ENCODE measurements at places on chromosomes 1 and 21. TPM values are rescaled to one million over a fixed set of nuclear protein-coding genes. Genes with fewer than 3 reads are reported as not detected.
A peak's percentile ranks its signal among the peaks of the same experiment; 100 is the strongest.

CCDC27 gene
- not detected for total RNA-seq

PCSK9 gene
- not detected for total RNA-seq

TMEM52 gene
- total RNA-seq, result not detected

TNFRSF9 gene
- 0.57 TPM for total RNA-seq

C1orf87 gene
- total RNA-seq, result not detected

CYP4X1 gene
- not detected for total RNA-seq

IL19 gene
- total RNA-seq, result not detected

RAP1GAP gene
- total RNA-seq, result 0.17 TPM

- H3K4me1 ChIP-seq, result peaks cover 56% of the 10 kb centered on the region
- H3K4me3 ChIP-seq, result no peak overlapping the region
- peaks cover 15% of the 10 kb centered on the region for H3K27me3 ChIP-seq
- H3K27ac ChIP-seq, result peak overlapping the region; percentile 1
Measured at GRCh38 chr1:156119503-156120209, 5.1 kb downstream of the LMNA start.

GRCh38 chr1:3522564-3523265 is 68.2 kb downstream of the ARHGEF16 start:
- no peak for DNase-seq
- H3K4me3 ChIP-seq, result no peak overlapping the region
- no peaks in the 10 kb centered on the region for H3K36me3 ChIP-seq
- H3K4me1 ChIP-seq, result peaks cover 3% of the 10 kb centered on the region
- H3K27ac ChIP-seq, result no peak overlapping the region
- H3K27me3 ChIP-seq, result no peaks in the 10 kb centered on the region

- no peak for DNase-seq
- peaks cover 9% of the 10 kb centered on the region for H3K4me1 ChIP-seq
- no peak overlapping the region for H3K27ac ChIP-seq
- H3K27me3 ChIP-seq, result no peaks in the 10 kb centered on the region
- H3K36me3 ChIP-seq, result no peaks in the 10 kb centered on the region
Measured at GRCh38 chr1:169928438-169929209, 34.9 kb upstream of the SCYL3 start.

GRCh38 chr1:36924282-36924811 is 110.0 kb downstream of the GRIK3 start:
- no peaks in the 10 kb centered on the region for H3K4me1 ChIP-seq
- H3K27ac ChIP-seq, result no peak overlapping the region
- H3K36me3 ChIP-seq, result no peaks in the 10 kb centered on the region
- peak; percentile 72 for DNase-seq
- H3K27me3 ChIP-seq, result no peaks in the 10 kb centered on the region

GRCh38 chr1:208089761-208090370 is 154.3 kb downstream of the PLXNA2 start:
- H3K27ac ChIP-seq, result no peak overlapping the region
- no peak overlapping the region for H3K4me3 ChIP-seq
- DNase-seq, result no peak
- peaks cover 22% of the 10 kb centered on the region for H3K4me1 ChIP-seq
- no peaks in the 10 kb centered on the region for H3K27me3 ChIP-seq

DNA sequence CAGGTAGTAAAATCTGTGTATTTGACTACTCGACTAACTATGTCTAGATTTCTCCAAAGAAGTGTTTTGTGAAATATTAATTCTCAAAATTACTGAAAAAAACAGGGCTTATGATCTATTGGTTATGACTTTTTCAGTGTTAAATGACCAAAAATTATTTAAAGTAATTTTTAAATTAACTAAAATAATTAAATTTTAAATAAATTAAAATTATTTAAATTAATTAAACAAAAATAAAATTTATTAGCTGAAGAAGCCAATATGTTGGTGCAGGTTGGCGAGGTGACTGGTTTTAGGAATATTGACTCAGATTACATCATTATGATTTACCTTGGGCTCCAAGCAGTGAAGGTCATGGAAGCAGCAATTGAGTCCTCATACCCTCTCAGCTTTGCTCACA is 483.2 kb downstream of the PTPRC start:
- H3K4me3 ChIP-seq, result no peak overlapping the region
- no peak for DNase-seq
- H3K27ac ChIP-seq, result no peak overlapping the region
- peaks cover 6% of the 10 kb centered on the region for H3K4me1 ChIP-seq
- H3K27me3 ChIP-seq, result peaks cover 2% of the 10 kb centered on the region
- H3K36me3 ChIP-seq, result no peaks in the 10 kb centered on the region

GRCh38 chr1:212655668-212656440 is 43.8 kb downstream of the BATF3 start:
- no peak for DNase-seq
- no peak overlapping the region for H3K27ac ChIP-seq
- H3K36me3 ChIP-seq, result no peaks in the 10 kb centered on the region
- no peak overlapping the region for H3K4me3 ChIP-seq
- H3K4me1 ChIP-seq, result peaks cover 1% of the 10 kb centered on the region
- H3K27me3 ChIP-seq, result peaks cover 18% of the 10 kb centered on the region

DNA sequence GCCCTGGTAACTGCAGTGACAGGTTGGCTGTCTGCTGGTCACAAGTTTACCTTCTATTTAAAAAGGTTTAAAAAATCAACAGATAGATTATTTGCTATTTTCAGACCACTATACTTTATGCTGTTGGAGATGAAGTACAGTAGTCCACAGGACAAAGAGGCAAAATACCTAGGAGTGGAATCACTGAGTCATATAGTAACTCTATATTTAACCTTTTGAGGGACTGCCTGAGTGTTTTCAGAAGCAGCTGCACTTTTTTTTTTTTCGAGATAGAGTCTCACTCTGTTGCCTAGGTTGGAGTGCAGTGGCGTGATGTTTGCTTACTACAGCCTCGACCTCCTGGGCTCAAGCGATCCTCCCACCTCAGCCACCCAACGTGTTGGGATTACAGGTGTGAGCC is 11.7 kb downstream of the CNIH4 start:
- DNase-seq, result no peak
- H3K27me3 ChIP-seq, result no peaks in the 10 kb centered on the region
- H3K4me1 ChIP-seq, result peaks cover 22% of the 10 kb centered on the region
- H3K27ac ChIP-seq, result no peak overlapping the region

DNA sequence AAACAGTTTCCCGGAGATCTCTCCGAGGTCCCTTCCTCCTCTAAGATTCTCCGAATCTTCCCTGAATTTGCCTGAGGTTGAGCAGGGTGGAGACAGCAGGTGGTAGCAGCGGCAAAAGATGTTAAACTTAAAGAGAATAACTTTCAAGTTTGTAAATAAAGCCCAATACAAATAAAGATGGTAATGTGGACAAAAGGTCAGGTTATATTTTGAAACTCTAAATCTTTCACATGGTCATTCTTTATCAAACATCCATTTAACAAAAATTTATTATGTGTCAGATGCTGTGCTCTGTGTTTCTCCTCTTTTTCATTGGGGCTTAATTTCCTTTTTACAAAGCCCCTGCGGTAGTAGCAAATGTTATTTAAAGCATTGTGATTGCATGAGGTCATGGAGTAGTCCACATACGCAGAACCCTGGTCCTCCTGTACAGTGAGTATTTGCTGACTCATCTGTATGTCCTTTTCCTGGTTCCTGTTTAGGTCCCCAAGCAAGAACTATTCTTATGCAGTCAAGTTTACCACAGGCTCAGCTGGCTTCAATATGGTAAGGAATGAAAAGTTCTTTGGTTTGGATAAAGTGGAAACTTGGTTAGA is 119.2 kb downstream of the ITSN1 start:
- no peaks in the 10 kb centered on the region for H3K4me1 ChIP-seq
- H3K27ac ChIP-seq, result no peak overlapping the region
- DNase-seq, result no peak

DNA sequence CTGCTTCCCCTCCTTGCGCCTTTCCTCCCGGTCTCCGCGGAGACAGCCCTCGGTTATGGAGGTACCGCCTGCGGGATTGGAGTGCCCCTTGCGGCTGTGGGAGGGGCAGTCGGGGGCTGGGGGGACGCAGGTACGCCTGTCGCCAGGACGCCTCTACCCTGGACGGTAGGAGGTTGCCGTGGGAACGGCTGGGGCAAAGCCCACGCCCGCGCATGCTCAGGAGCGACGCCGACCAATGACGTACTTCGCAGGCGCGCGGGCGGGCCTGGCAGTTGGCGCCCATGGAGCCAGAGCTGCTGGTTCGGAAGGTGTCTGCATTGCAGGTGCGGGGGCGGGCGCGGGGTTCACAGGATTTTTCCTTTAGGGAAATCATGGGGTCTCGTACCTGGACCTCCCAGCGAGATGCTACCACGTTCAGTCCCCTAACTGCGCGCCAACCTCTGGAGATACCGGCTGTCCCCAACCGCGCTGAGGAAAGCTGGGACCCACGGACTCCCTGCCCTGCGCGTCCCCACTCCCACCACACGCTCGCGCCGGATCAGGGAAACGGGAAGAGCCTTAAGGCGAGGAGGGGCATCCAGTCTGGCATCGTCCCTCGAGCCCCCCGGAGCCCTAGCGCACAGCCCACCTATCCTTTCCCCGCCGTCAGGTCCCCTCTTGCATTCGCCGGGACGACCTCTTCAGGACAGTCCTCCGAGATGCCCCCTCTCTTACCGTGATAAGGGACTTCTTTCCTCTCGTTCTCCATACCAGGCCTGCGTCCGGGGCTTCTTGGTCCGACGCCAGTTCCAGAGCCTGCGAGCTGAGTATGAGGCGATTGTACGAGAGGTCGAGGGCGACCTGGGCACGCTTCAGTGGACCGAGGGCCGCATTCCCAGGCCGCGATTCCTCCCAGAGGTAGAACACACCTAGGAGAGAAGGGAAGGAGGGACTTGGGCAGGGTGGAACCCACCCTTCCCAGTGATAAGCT is at the start of gene IQCC:
Gene IQCC, plus strand, starts transcription at position 271 of the 970 bp plus-strand sequence. Its CDS starts 11 bp downstream, at position 282.
- peak within 1 kb of the TSS; percentile 89 for H3K27ac ChIP-seq
- peaks cover 22% of the 10 kb centered on the region for H3K36me3 ChIP-seq
- peaks cover 43% of the 10 kb centered on the region for H3K4me1 ChIP-seq
- H3K27me3 ChIP-seq, result no peaks in the 10 kb centered on the region
- H3K4me3 ChIP-seq, result peak within 1 kb of the TSS; percentile 88

- no peaks in the 10 kb centered on the region for H3K4me1 ChIP-seq
- no peaks in the 10 kb centered on the region for H3K36me3 ChIP-seq
- H3K27ac ChIP-seq, result no peak overlapping the region
- DNase-seq, result no peak
- H3K4me3 ChIP-seq, result no peak overlapping the region
Measured at GRCh38 chr1:171206978-171207355, 21.9 kb downstream of the FMO2 start.

DNA sequence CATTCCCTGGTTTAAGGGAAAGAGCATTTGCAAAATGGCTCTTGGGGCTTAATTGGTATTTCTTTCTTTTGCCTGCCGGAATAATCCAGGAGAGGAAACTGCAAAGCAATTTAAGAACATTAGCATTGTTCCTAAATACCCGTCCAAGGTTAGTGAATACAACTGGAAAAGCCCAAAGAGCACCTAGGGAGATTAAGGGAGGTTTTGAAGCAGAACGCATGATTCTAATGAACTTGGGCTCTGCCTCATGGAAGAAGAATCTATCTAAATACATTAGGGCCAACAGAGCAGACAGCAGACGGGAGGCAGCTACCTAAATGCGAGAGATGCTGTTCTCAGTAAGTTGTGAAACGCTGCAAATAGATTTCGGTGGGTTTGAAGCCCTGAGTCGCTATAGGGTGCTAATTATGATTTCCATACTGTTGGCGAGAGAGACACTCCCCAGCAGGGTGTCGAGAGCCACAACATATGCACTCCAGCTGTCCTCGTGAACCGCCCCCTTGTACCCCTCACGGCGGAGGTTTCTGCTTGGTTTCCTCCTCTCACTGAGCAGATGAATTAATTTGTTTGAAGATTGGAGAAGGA is 326.7 kb upstream of the CAMK1G start:
- H3K4me3 ChIP-seq, result no peak overlapping the region
- no peak overlapping the region for H3K27ac ChIP-seq
- H3K27me3 ChIP-seq, result no peaks in the 10 kb centered on the region
- H3K36me3 ChIP-seq, result no peaks in the 10 kb centered on the region
- DNase-seq, result no peak

DNA sequence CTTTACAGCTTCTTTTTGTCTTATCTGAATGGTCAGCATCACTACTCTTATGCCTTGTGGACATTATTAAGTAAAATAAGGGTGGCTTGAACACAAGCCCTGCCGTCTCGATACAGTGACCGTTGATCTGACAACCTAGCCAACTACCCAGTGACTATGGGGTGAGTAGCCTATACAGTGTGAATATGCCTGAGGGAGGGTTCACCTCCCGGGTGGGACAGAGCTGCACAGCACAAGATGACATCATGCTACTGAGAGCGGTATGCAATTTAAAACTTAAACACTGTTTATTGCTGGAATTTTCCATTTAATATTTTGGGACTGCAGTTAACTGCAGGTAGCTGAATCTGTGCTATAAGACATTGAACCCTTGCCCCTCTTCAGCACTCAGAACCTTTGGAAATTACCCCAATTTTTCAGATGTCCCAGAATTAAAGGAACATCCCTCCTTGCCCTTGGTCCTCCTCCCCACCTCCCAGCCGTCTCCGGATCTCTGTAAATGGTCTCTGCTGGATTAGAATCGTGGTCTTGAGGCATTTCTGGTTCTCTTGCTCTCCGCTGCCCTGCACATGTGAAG is 618.5 kb downstream of the PTPRU start:
- no peak overlapping the region for H3K27ac ChIP-seq
- H3K27me3 ChIP-seq, result no peaks in the 10 kb centered on the region
- no peaks in the 10 kb centered on the region for H3K36me3 ChIP-seq
- no peaks in the 10 kb centered on the region for H3K4me1 ChIP-seq

- H3K36me3 ChIP-seq, result peaks cover 9% of the 10 kb centered on the region
- H3K27me3 ChIP-seq, result no peaks in the 10 kb centered on the region
Measured at GRCh38 chr1:3775490-3776230, 3.1 kb downstream of the SMIM1 start.

DNA sequence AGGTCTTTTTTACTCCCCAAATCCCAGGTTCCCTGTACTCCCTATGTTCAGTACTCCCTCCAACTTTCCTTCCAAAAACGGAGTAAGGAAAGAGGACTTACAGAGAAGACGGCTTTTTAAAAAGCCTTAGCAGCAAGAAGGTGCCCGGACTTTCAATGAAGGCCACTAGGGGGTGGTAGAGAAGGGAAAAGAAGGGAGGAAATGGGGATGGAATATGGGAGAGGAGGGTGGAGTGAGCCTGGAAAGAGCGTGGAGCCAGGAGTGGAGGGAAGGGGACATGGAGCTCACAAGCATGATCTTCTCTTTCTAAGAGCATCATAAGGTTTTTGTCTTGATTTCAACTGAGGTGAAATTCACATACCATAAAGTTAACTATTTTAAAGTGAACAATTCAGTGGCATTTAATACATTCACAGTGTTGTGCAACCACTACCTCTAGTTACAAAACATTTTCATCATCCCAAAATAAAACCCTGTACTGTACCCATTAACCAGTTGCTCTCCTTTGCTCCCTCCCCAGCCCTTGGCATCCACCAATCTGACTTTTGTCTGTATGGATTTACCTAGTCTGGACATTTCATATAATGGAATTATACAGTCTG is 129.9 kb downstream of the ZNF281 start:
- H3K4me3 ChIP-seq, result no peak overlapping the region
- H3K4me1 ChIP-seq, result no peaks in the 10 kb centered on the region
- H3K27me3 ChIP-seq, result peaks cover 2% of the 10 kb centered on the region
- peak; percentile 37 for DNase-seq
- H3K36me3 ChIP-seq, result no peaks in the 10 kb centered on the region
- H3K27ac ChIP-seq, result no peak overlapping the region

- H3K27ac ChIP-seq, result peak overlapping the region; percentile 51
- H3K4me3 ChIP-seq, result no peak overlapping the region
- no peak for DNase-seq
- no peaks in the 10 kb centered on the region for H3K27me3 ChIP-seq
- H3K36me3 ChIP-seq, result peaks cover 9% of the 10 kb centered on the region
- H3K4me1 ChIP-seq, result peaks cover 3% of the 10 kb centered on the region
Measured at GRCh38 chr1:112995890-112996289, 39.9 kb upstream of the SLC16A1 start.

- H3K4me3 ChIP-seq, result no peak overlapping the region
- no peaks in the 10 kb centered on the region for H3K4me1 ChIP-seq
- H3K27ac ChIP-seq, result no peak overlapping the region
- H3K27me3 ChIP-seq, result peaks cover 8% of the 10 kb centered on the region
Measured at GRCh38 chr1:214946615-214947014, 135.9 kb upstream of the KCNK2 start.
